RPMI7951 (cell line): ENCODE measurements at places on chromosomes 4 and X. TPM values are rescaled to one million over a fixed set of nuclear protein-coding genes. Genes with fewer than 3 reads are reported as not detected.

The NEUROG2 gene
- 0.12 TPM in 1 of 2 replicates, not detected in the other for total RNA-seq

The SAGE1 gene
- under 0.01 and 0.10 TPM in 2 replicates for total RNA-seq

GRCh38 chrX:54615109-54615508 lies 85.1 kb downstream of the GNL3L start:
- no peak for DNase-seq

- DNase-seq = no peak
Measured at GRCh38 chr4:124151031-124151430, 561.5 kb downstream of the ANKRD50 start.

DNA sequence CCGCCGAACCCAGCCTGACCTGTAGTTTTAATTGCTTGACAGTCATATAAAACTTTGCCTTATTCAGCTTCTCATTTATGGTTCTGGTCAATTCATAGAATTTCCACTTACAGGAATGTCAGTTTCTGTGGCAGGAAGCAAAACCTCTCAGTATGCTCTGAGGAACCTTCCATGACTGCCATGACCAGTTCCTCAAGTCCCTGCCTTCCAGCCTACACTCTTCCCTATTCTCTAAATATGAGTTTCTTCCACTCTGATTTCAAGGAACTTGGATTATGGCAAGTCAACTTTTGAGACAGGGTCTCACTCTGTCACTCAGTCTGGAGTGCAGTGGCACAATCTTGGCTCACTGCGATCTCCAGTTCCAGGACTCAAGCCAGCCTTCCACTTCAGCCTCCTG lies 26.0 kb upstream of the NSUN7 start:
- no peak for DNase-seq

- DNase-seq = no peak
Measured at GRCh38 chr4:3477750-3478430, 14.8 kb downstream of the DOK7 start.

DNA sequence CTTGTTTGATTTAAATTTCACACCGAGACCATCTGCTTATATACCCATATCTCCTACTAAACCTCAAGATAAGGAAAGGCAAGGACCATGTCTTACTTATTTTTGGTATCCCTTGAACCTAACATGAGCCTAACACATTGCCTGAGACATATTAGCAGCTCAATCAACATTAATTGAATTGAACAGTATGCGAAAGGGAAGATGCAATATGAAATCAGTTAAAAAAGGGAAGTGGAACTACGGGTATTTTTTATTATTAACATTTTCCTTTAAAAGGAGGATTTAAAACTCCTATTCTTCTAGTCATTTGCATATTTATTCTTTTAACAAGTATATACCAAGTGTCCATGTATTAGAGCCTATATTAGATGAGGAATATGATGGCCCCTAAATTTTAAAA lies 197.0 kb downstream of the CAMK2D start:
- DNase-seq = no peak

DNA sequence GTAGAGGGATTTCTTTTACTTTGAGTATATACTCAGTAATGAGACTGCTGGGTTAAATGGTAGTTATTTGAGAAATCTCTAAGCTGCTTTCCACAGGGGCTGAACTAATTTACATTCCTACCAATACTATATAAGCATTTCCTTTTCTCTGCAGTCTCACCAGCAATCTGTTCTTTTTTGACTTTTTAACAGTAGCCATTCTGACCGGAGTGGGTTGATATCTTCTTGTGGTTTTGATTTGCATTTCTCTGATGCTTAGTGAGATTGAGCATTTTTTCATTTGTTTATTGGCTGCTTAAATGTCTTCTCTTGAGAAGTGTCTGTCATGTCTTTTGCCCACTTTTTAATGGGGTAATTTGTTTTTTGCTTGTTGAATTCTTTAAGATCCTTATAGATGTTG lies 43.3 kb downstream of the SPCS3 start:
- no peak for DNase-seq

GRCh38 chrX:107760304-107761077 lies 15.1 kb downstream of the TSC22D3 start:
- DNase-seq = no peak

DNA sequence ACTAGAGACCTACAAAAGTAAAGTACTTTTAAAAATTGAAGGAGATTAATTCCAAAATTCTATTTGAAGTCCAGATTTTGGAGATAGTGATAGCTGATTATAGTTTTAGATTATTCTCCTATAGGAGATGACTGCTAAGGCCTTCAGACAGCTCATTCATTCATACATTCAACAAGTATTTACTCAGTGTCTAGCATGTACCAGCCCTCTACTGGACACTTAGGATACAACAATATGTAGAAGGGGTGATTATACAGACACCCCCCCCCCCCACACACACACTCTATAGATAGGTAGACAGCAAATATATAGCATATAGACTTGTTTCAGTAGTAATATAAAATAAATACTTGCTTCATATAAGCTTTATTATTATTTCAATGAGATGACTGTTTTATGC lies 60.4 kb upstream of the TAF9B start:
- peak; percentile 25 for DNase-seq

DNA sequence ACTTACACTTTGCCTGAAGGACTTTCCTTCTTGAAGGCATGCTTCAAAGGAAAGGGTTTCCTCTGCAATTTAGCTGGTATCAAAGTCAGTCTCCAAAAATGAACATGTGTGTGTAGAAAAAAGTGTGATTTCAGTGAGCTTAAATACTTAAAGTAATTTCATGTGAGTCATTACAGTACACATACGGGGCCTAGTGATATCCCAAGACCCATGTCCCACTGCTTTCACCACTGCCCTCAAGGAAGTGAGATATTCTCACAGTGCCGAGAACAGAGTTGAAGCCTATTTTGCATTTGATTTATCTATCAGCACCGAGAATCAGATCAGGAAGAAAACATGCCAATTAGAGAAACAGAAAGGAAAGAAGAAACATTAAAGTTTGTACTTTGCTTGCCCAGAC lies 61.0 kb downstream of the CHST7 start:
- DNase-seq = no peak

- DNase-seq = no peak
Measured at GRCh38 chr4:17414392-17414791, 97.5 kb downstream of the QDPR start.

DNA sequence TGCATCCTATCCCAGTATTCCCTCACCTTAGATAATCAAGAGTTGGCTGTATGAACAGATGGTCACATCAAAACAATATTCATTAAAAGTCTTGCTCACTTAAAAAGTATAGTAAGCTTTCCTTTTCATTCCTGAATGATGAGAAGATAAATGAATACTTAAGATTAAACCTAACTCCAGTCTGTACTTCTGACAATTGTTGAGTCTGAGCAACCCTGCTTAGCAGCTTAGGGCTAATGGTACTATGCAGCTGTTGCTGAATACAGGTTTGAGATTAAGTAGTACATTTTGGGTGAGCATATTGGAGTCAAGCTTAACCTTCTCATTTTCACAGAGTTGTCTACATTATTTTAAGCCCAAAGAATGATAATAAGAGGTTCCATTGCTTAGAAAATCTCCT lies 121.7 kb upstream of the ETNPPL start:
- DNase-seq = no peak

DNA sequence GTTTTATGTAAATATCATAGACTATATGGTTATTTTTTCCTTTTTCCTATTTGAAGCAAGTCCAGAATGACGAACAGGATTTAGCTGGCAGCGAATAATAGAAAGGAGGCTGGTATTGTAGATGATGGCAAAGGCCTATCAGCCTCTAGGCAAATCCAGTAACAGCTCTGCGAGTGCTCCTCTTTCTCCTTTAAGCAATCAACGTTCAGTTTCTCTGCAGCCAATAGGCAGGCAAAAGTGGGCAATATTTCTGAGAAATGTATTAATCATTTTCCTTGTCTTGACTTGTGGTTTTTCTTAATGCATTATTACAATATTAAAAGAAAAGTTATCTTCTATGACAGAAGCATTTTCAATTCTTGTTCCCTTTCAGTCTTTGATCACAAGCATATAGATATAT lies 183.3 kb downstream of the SH3KBP1 start:
- DNase-seq = no peak

DNA sequence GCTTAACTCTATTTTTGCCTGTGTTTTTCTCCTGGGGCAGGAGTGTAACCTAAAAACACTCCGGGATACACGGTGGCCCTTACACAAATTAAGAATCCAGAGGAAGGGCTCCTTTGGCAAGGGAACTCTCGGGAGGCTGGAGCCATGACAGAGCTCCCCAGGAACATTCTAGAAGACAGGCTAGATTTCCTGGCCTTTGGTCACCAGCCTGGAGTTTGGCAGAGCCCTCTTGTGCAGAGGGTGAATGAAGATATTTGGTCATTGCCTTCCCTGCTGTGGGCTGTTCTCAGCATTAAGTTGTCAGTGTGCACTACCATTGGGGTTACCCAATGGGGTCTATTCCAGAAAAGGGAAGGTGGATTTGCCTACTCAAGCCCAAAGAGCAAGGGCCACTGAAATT lies 53.8 kb upstream of the LNX1 start:
- no peak for DNase-seq

DNA sequence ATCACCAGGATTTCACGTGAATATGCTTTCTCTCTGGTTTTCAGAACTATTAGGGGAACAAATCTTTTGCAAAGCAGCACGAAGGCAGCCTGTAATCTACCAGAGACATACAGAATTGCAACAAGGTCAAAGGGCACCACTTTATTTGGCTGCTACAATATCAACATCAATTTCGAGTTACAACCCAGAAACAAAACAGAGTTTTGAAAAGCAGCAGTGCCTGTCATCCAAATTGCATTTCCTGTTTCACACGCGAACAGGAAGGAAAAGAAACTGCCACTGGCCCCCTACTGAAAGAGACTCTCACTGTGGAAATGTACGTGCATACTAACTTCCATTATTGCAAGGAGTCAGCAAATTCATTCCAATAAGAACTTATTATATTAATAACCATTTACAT lies 17.1 kb upstream of the C1QTNF7 start:
- peak; percentile 38 for DNase-seq
